ENCODE measurements at places on chromosomes 4 and X.

DNA sequence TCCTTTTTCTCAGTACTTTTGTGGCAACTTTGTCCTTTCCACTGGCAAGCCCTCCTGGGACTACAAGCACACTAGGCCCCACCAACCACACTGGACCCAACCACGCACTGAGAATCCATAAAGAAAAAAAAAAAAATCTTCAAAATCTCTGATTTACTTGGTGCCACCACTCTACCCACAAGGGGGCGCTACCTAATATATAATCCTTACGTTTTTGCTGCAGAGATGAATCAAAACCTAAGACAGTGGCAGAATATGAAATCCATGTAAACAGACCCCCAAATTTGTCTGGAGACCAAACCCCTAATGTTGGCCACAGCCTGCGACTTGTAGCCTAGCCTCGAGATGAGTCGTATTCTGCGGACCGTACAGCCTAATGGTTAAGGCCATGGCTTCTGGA is 63.5 kb upstream of the ARHGAP36 start:
- DNase-seq = no peak

- no peak for DNase-seq
These were observed 6.0 kb downstream of the PALLD start for GRCh38 chr4:168502861-168503260.

DNA sequence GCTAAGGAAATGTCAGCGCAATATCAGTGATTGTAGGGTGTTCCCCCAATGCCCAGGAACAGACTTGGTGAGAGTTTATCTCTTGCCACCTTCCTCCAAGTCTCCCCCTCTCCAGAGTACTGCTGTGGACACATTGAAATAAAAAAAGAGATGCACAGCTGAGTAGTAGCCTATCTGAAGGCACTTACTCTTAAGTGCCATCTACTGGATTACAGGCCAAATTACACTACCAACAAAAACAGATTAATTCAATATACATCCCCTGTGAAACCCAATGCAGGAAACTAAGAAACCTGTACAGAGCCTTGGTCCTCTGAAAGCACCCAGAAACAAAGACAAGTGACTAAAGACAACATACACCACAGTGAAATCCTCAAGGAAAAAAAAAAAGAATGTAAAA is 460.3 kb downstream of the ZIC3 start:
- no peak for DNase-seq

DNA sequence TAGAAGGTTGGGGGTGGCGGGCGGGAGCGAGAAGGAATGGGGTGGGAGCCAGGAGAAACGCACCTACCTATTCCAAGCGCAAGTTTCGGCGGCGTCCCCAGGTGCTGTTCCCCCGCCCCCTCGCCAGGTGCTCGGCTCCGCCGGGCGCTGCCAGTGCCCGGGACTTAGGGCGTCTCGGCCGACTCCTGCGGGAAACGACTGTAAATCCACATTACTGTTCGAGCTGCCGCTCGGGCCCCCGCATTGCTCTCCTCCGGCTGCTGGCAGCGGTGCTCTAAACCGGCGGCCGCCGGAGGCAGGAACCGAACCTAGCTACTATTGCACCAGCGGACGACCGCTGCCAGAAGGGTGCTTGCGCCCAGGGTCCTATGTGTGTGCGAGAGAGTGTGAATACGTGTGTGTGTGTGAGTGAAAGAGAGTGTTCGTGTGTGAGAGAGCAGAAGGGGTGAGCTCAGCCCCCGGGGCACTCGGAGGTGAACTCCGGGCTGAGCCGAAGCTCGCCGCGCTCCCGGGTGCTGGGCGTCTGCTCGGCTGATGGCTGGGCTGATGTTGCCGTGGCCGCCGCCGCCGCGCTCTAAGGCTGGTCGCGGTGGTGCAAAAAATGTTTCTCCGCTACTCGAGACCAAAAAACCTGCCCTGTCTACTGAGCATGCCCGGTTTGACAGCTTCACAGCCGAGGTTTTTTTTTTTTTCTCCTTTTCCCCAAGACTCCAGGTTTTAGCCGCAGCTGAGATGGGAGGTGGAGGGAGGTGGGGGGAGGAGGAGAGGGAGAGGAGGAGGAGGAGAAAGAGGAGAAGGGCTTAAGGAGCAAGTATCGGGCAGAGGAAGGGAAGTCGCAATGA is 115.7 kb upstream of the TEX13C start:
- peak; percentile 78 for DNase-seq

GRCh38 chr4:147586637-147587036 is 30.6 kb upstream of the TMEM184C start:
- DNase-seq = no peak

DNA sequence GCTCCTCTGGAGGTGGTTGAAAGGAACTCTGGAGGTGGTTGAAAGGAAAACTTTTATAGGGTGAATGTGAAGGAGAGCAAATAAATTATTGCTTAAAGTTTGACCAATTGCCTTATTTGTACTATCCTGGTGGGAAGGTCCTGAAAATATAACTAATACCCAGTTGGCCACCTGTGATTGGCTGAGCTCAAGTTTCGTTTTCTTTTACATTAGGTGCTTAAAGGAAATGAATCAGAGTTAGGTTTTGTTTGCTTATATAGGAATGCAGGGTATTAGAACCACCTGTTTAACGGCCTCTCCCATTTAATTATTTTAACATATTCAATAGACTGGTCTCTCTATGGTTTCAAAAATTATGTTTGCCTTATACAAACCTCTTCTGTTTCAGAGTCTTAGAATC is 497.6 kb downstream of the PRR32 start:
- no peak for DNase-seq

GRCh38 chrX:103153661-103154060 is 60.7 kb upstream of the NXF3 start:
- DNase-seq = no peak

DNA sequence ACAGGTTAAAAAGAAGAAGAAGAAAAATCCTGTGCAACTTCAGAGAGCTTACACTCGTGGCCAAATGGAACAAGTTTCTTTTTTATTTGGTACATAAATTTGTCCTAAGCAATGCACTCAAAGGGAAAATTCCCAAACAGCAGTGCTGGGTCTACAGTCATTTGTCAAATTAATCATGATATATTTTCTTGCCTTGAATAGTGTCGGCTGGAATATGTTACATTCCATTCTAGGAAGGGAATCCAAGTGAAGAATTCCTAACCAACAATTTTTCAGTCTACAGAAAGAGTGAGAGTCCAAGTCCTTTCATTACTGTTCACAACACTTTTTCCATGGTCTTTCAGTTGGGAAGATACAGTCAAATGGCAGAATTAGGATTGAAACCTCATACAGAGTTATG is 63.9 kb downstream of the HAND2 start:
- DNase-seq = no peak

DNA sequence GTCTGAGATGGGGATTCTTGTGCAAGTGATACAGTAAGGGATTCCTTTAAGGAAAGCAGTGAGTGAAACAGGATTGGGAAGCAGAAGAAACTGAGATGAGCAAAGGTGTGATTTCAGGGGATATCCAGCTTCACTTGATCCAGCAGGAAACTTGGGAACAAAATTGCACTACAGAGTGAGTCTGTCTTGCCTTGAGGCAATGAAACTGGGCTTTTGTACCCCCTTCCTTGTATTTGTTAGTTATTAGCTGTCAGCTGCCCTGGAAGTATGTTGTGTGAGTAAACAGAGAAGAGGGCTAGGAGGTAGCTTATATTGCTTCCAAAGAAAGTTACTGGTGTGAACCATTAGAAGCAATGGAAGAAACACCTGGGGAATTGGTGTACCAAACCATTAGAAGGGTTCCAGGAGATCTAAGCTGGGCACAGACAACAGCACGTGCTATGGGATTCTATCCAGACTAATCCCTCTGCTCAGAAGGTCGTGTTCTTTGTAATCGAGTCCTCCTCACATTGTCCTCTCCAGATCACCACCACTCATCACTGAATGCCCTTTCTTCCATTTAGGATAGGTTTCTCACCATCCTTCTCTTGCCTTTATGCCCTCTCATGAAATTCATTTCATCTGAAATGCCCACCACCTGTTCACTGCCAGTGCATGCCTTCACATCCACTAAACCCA is 76.0 kb downstream of the PDLIM5 start:
- no peak for DNase-seq

- no peak for DNase-seq
These were observed 19.0 kb upstream of the PDE5A start for GRCh38 chr4:119647558-119647957.

GRCh38 chr4:188780028-188780427 is 640.8 kb downstream of the TRIML1 start:
- DNase-seq = no peak

DNA sequence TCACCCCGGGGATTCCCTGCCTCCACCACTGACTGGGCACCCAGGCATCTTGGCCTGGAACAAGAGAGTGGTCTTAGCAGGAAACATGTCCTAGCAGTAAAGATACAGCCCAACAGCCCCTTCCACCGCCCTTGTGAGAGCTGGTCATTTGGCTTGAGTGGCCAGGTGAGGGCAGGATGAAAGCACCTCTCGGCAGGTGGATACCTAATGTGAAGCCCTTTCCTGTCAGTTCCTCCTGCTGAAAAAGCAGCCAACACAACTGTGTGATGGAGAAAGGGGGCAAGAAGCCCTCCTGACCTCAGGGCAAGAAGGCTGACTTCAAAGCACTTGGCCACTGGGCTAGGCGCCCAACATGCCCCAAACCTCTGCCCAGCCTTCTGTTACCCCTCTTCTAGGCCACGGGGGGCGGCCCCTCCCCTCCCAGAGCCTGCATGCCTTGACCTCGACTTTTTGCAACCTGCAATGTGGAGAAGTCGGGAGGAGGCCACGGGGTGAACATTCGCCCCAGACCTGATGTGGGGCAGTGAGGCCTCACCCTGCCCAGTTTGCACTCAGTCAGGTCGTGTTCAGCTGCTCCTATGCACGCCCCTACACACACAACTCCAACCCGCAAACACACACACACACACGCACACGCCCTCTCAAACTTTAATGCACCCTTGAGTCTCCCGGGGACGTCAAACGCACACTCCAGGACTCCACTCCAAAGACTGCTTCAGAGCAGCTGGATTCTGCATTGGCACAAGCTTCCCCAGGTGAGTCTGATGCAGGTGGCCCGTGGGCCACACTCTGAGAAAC is 1.1 kb downstream of the LGI2 start:
- no peak for DNase-seq

- no peak for DNase-seq
These were observed 61.6 kb downstream of the GASK1B start for GRCh38 chr4:158111241-158111640.

DNA sequence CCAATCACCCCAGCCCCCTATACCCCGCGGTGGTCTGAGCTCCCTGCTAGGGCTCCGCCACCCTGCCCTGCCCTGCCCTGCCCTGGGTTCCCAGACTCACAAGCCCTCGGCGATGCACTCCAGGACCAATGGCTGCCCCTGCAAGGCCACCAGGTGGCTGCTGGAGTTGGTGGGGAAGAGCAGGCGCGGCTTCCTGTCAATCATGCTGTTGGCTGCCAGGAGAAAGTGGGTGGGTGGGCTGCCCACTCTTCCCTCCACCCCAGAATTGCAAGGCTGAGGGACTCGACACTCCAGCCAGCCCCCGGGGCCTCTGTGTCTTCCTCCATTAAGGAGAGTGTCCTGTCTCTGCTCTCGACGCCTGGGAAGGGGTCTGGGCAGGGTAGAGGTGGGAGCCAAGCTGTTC is 15.7 kb downstream of the L1CAM start:
- DNase-seq = no peak

GRCh38 chr4:118282692-118283091 is 70.1 kb downstream of the PRSS12 start:
- no peak for DNase-seq

GRCh38 chrX:106874075-106874474 is 29.1 kb downstream of the RIPPLY1 start:
- no peak for DNase-seq

GRCh38 chr4:137370206-137370633 is 162.1 kb downstream of the PCDH18 start:
- DNase-seq = no peak

- DNase-seq = no peak
These were observed 73.6 kb downstream of the STK32B start for GRCh38 chr4:5124876-5125275.

- DNase-seq = no peak
These were observed 609.2 kb downstream of the SPOCK3 start for GRCh38 chr4:166625018-166625637.

- DNase-seq = peak; percentile 98
These were observed 67.0 kb downstream of the SEL1L3 start for GRCh38 chr4:25795566-25796454.

GRCh38 chrX:123771449-123772064 is 38.7 kb upstream of the THOC2 start:
- no peak for DNase-seq

GRCh38 chrX:47570794-47571193 is 9.8 kb downstream of the ARAF start:
- DNase-seq = peak; percentile 26

GRCh38 chr4:143253166-143253565 is 68.4 kb downstream of the USP38 start:
- DNase-seq = no peak

DNA sequence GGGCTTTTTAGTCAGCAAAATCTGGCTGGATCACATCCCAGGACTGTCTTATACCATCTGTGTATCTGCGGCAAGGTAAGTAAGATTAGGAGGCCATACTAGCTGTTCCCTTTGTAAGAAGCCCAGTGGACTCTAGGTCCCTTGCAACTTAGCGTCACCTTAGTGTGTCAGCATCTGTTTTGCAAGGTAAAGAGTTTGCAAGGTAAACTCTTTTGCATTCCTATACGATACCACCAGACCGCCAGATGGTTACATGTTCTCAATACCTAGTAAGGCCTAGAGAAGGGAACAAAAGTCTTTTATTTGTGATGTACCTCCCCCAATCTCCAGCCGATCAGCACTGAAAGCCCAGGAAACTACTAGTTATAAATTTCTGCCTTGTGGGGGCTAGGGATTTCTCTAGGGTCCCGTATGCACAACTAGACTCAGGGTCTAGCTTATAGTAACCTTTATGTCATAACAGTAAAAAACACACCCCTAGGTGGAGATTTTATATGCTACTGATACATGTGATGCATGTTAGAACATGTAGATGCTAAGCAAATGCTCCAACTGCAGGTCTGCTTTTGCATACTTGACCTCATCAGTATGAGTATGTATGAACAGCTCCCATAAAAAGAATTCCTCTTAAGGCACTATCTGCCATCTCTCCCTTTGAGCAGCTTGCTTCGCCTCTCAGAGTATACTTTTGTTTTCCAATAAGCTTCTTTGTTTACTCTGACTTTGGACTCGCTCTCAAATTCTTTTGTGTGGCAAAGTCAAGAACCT is 78.4 kb downstream of the KCNIP4 start:
- no peak for DNase-seq

- no peak for DNase-seq
These were observed 707 bp downstream of the SLC9A6 start for GRCh38 chrX:135985973-135986310.

DNA sequence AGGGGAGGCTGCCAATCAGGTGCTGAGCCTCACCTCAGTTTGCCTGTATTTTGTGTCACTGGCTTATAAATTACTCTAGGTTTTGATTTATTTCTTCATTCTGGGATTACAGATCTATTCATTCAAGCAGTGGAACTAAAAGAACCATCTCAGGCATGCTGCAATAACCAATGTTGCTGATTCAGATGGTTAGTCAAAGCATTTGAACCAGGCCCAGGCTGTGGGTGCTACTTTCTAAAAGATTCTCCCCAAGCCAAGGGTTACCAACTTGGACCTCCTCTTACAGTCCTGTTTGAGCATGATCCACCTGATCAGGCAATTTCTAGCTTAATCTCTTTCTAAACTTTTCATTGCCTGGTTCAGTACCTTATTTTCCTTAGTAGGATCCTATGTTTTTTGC is 67.2 kb downstream of the TMEM131L start:
- no peak for DNase-seq
